ENCODE measurements at places on chromosomes 5 and 9.

- no peak for DNase-seq
These were observed 45.3 kb downstream of the CWC27 start for GRCh38 chr5:64814073-64814472.

DNA sequence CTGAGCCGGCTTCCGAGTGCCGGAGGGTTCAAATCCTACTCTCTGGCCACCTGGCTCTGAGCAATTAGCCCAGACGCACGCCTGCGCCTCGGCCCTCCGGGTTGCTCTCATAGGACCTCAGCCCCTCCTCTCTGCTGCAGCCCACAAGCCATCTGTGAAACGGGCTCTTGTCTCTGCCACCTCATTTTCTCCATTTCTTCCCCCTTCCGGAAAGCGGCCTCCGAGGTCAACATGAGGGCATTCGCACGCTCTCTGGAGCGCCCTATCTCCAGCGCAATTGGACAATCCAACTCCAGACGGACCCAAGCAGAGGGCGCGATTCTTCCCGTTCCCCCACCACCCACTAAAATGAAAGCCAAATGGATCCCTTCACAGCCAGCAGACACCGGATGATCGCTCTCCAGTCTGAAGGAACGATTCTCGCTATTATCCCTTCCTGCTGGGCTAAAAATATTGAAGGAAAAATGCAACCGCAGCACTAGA is 41.5 kb downstream of the VAV2 start:
- no peak for DNase-seq

DNA sequence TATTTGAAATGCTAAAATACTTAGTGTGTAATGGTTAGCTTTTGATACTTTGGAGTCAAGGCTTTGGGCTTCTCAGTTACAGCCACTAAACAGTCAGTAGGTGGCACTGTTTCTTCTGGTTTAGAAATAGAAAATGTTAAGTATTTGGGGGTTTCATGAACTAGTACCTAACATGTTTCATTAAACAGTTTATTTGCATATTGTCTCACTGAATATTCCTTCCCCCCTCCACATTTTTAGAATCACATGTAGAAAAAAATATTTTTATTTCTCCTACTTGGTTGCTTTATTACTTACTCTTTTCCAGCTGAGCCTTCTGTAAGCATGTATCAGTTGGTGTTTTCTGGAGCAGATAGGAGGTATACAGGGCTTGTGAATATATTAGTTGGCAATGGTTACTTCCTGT is 48.0 kb downstream of the IPO11 start:
- DNase-seq = no peak

GRCh38 chr9:21413624-21414023 is 4.7 kb downstream of the IFNA8 start:
- DNase-seq = peak; percentile 20

GRCh38 chr9:130197888-130198287 is 25.7 kb downstream of the NCS1 start:
- DNase-seq = no peak

DNA sequence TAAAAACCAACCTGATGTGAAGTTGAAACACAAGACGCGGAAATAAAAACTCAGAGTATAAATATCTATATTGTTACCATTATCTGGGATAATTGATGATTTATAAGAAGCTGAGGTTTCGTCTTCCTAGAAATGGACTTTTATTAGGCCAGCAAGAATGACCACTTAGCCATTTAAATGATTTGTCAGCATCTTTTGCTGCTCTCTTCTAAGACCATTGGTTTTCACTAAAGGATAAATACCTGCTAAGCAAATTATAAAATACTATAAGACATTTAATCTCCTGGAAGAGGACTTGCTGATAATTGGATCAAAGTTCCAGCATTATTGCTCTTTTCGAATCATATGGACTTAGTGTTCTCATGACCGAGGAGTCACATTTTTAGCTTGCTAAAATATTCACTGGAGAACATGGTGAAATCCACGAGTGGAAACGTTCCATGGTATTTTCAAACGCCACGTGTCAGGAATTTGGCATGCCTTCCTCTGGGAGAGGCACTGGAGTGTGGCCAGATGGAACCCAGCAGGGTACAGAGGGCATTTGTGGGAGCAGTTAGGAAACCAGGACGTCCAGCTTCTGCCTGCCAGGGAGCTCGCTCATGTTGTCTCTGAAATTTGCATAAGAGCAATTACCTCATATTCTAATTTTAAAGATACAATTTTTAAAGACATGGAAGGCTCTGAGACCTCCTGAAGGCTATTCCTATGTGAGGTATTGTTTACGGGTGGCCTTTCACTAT is 43.1 kb downstream of the TNFAIP8 start:
- DNase-seq = no peak

DNA sequence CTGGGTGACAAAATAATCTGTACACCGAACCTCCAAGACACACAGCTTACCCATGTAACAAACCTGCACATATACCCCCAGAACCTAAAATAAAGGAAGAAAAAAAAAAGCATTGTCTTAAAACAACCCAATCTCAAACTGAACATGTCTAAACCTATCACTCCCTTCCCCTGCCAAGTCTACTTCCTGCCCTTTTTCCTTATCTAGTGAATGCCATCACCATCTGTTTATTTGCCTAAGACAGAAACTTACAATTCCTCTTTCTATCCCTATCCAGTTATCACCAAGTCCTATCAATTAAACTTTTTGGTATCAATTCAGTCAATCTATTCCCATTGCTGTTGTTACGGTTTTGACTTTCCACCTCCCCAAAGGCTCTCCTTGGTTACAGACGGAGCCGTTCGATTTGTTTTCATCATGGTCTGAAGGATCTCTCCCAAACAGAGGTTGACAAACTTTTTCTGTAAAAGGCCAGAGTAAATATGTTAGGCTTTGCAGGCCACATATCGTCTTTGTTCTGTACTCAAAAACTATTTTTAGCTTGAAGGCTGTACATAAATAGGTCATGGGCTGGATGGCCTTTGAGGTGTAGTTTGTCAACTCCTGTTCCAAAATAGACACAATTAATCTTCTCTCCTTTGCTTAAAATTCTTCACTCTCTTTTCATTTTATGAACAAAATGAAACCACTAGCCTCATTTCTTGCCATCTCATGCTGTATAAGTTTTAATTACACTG is 12.1 kb downstream of the NOL8 start:
- no peak for DNase-seq

DNA sequence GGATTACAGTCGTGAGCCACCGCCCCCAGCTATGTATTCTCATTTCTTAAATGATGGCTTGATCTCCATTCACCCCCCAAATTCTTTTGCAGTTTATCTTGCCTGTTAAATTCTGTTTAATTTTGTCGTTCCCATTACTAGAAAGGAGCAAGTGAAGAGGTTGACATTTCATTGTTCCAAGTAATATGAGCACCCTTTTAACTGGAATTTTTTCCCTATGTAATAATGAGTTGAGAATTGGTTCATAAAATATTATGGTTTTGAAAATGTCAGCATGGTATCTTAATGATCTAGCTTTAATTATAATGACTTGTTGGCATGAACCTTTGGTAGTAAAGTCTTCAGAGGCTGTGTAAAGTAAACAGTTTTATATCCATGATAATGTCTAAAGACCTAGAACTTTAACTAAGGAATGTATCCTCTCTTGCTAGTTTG is 37.4 kb downstream of the F2RL2 start:
- DNase-seq = no peak

- no peak for DNase-seq
These were observed 184.1 kb downstream of the DIRAS2 start for GRCh38 chr9:90458485-90458884.

DNA sequence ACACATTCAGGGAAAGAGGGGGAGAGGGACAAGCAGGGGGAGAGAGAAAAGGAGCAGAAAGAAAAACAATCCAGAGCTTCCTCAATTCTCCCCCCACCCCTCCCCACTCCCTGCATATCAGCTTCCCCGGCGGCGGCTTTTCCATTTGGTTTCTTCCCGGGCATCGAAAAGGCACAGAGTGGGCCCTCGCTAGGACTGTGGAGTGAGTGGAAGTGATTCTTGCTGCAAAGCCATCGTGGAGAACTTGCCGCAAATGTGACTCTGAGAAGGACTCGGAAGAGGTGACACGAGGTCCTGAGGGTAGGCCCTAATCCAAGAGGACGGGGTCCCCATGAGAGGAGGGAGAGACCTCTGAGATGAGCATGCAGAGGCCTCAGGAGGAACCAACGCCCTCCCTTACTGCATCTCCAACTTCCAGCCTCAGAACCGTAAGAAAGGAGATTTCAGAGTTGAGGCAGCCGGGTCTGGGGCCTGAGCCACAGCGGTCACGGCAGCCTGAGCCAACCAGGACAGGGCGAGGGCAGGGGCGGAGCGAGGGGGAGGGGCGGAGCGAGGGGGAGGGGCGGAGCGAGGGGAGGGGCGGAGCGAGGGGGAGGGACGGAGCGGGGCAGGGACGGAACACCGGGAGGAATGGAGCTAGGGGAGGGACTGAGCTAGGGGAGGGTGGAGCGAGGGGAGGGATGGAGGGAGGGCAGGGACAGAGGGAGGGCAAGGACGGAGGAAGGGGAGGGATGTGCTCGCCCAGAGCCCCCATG is 21.2 kb upstream of the SARDH start:
- no peak for DNase-seq

GRCh38 chr5:393846-394275 is 49.1 kb upstream of the EXOC3 start:
- no peak for DNase-seq

DNA sequence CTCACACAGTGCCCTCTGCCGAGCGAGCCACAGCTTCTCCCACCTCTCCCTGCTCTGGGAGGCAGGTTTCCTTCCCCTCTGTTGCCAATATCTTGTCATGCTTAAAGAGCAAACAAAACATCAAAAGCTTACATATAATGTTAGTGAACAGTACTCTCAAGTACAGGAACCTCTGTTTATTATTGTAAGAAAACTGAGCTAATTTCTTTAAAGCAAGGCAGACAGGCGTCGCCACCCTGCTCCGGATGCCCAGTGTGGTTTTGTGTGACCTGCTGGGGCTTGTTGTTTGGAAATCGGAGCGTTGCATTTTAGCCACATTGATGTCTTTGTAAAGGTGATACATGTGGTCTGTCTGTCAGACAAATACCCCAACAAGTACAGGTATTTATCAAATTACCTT is 401.4 kb upstream of the IRX1 start:
- DNase-seq = no peak

GRCh38 chr9:136837146-136837855 is 5.0 kb upstream of the AJM1 start:
- DNase-seq = no peak

GRCh38 chr5:150676578-150676977 is 15.5 kb downstream of the MYOZ3 start:
- DNase-seq = no peak

GRCh38 chr9:16060436-16061129 is 507.7 kb downstream of the CCDC171 start:
- no peak for DNase-seq

DNA sequence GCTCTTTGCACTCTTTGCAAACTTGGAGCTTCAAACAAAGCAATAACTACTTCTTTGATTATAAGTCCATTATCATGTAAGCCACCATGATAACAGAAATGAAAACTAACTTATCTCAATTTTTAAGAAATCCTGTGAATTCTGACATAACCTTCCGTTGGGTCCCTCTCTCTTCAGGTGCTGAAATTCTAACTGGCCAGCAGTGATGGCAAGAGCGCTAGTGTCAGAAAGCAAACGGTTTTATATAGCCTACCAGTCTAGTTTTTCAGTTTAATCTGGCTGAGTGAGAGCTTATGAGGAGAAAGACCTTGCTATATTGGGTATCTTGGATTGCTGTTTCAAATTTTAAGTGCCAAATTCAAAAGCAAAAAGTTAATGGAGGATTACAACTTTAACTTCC is 13.4 kb downstream of the NFIB start:
- no peak for DNase-seq

All from activated CD4-positive, alpha-beta T cell treated with anti-CD3 and anti-CD28 coated beads for 48 hours (primary cell).